ENCODE measurements at places on chromosomes 1 and 21.

- DNase-seq, result no peak
Measured at GRCh38 chr1:168096296-168097165, 40.2 kb downstream of the GPR161 start.

DNA sequence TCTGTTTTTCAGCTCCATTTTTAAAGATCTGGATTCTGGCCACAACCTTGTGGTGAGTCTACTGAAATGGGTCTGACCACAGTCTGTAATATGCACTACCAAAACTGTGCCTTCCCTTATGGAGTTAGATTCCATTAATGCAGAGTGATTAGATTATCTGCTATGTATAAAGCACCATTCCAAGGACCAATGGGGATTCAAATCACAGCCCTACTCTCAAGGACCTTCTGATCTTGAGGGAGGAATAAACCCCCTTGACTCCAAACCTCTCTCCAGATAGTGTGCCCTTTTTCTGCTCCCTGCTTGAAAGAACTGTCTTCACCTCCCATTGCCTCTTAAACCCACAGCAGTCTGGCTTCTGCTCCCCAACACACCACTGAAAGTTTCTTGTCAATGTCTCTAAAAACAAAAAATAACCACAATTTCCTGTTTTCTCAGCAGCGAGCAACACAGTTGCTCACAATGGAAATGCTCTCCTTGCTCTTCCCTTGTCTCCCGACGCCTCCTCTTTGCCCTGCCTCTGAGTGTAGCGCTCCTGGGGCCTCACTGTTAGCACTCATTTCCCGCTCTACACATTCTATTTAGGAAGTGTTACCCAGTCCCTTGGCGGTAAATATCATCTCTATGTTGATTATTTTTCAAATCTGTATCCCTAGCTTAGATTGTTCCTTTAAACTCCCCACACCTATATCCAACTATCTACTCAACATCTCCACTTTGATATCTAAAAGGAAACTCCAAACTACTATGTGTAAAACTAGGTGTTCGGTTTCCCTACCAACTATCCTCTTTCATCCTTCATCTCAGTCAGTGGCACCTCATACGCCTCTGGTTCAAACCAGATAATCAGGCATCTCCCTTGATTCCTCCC is 13.6 kb downstream of the PCNX2 start:
- DNase-seq, result no peak

- no peak for DNase-seq
Measured at GRCh38 chr1:89842567-89843272, 21.9 kb downstream of the LRRC8D start.

- DNase-seq, result peak; percentile 70
Measured at GRCh38 chr1:88684482-88685258, 597 bp downstream of the PKN2 start.

DNA sequence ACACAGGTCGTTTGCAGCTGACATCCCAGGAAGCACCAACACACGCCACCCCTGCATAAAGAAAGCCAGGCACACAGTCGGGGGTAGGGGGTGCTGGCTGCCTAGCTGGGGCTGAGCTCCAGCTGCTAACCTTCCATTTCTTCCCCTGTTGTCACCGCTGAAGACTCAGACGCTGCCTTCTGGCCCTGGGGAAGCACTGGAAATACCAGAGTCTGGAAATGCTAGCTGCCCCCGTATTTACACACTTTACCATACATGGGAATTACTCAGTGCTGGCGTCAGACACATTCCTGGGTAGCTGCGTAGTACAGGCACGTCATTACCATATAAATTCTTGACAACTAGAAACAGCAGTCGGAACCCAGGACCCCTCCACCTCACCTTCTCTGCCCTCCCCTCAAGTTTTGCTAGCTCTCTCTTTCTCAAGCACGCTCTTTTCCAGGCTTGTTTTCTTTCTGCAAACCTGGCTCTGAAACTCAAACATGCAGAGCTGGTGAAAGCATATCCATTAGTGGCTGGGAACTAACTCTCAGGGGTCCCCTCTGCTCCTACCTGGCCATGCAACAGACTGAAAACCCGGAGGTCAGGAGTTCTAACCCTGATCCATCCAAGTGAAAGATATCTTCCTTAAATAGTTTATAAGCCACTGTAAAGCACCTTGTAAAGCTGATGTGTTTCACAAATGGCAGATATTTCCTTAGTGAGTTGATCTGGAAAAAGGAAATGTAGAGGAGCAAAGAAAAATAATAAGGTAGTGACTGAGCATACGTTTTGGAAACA is 3.3 kb downstream of the CSRP1 start:
- no peak for DNase-seq

GRCh38 chr1:236904892-236905741 is 99.1 kb downstream of the MT1HL1 start:
- DNase-seq, result no peak

DNA sequence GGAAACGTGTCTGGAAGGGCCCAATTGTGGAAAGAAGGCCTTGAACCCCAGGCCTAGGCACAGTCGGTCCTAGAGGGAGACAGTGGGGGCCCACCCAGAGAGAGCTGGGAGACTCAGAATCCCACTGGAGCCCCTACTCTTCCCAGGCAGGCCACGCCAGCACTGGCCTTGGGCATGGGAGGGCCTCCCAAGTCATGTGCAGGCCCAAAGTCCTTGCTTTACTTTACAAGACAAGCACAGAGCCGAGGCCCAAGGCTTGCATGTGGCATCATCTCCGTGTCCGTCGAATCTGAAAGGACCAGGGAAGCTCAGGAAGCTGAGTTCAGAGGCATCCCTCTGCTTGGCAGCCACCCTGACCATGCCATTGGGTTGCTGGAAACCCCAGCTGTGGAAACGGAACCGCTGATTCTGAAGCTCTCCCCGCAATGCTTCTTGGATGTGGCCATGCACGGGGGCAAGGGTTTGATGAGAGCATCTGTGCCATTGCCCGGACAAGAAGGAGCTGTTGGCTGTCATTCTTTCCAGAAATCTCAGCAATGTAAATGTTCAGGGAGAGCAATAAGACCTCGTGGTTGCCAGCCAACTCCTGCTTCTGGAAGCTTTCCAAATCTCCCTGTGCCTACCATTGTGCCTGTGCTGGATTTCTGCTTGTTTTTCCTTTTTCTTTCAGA is 32.8 kb downstream of the ABCG1 start:
- DNase-seq, result no peak

DNA sequence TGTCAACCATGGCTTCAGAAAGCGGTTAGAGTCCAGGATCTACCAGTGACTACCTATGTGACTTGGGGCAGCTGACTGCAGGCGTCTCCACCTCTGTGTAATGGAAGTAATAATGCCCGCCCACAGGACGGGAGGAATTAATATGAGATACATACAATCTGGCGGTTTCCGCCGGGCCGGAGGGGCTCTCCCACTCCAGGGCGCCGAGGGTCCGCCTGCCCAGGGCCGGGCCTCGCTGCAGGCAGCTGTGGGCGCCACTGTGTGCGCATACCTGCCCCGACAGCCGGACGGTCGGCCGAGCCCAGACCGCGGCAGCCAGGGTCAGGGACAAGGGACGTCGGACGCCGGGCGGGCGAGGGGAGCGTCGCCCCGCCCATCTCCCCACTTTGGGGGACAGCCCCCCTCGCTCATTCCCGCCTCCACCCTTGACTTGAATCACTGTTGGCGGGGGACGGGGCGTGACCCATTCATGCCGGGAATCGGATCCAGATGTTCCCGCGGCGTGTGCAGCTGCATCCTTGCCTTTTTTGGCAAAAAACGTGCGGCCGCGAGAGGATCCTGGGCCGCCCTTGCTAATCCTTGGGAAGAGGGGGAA is 6.0 kb upstream of the SF3A3 start:
- DNase-seq, result peak; percentile 47

DNA sequence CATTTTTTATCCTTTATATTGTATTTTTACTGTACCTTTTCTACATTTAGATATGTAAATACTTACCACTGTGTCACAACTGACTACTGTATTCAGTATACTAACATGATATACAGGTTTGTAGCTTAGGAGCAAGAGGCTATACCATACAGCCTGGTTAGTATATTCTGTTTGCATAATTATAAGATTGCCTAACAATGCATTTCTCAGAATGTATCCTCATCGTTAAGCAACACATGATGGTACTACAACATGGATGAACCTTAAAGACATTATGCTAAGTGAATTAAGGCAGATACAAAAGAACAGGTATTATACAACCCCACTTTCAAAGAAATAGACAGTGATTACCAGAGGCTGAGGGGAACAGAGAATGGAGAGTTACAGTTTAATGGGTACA is 62.7 kb downstream of the RUSC1 start:
- no peak for DNase-seq

DNA sequence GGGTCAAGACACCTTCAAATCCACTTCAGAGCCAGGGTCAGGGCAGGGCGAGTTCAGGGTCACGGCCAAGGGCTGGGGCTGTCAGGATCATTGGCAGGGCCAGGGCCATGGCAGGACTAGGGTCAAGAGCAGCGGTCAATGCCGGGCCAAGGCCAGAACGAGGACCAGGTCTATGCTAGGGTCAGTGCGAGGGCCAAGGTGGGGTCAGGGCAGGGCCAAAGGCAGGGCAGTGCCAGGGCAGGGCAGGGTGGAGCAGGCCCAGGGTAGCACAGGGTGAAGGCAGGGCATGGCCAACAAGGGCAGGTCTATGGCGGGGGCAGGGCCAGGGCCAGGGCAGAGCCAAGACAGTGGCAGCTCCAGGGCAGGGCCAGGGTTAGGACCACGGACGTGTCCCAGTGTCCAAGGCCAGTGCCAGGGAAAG is 154.0 kb downstream of the LIPI start:
- no peak for DNase-seq

DNA sequence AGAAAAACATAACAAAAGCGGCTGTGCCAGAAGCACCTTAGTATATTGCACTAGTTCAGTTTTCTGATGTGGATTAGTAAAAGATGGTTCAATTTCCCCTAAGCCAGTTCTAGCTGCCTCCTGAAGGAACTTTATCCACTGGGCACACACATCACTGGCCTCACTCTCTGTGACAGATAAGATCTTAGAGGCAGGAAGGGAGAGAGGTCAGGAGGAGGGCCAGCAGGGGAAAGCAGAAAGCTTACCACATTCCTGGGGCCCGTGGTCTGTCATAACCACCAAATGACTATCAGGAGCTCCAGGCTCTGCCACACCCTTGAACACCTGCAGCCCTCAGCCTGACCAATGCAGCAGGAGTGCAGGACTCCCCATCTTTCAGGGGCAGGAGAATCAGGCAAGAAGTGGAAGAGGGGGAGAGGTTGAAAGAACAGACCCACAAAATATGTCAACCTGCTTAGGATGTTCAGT is 37.8 kb downstream of the LRRC71 start:
- DNase-seq, result no peak

GRCh38 chr1:19096036-19096833 is 113.8 kb downstream of the UBR4 start:
- DNase-seq, result peak; percentile 39

- DNase-seq, result no peak
Measured at GRCh38 chr1:56824938-56825337, 5.7 kb upstream of the FYB2 start.

- no peak for DNase-seq
Measured at GRCh38 chr1:8419861-8420260, 101.9 kb downstream of the SLC45A1 start.

DNA sequence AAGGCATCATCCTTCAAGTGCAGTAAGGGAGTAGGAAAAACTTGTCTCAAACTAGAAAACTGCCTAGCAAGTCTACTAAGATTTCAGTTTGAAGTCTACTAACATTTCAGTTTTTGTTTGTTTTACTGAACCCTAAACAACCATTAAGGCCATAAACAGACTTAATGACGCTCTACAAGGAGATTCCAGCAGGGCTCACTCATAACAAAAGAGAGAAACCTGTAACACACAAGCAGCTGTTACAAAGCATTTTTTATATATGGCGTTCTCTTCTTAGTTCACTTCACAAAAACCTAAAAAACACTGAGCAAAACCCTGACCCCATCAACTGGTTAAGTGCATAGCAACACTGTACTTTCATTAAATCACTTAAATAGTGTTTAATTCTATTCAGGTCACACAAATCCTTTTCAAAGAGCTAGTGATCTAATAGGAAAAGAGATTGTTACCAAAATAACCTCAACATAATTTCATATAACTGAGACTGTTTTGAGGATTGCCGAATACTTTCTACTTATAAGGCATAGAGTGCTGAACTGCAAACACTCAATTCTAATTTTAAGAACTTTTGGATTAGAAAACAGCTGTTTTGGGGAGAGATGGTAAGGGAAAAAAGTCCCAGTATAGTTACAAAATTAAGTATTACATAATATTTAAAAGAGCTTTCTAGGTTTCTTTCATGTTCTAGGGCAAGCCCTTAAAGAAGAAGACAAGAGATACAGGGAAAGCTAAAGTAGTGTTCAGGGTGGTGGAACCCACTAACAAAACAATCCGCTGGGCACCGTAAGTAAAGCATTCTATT is 1.4 kb downstream of the B3GALNT2 start:
- no peak for DNase-seq

Data from endothelial cell (in vitro differentiated cells).